ENCODE measurements at places on chromosomes 16 and 17.

GRCh38 chr16:74224828-74225612, 71.6 kb upstream of the PSMD7 start:
- DNase-seq, result no peak

DNA sequence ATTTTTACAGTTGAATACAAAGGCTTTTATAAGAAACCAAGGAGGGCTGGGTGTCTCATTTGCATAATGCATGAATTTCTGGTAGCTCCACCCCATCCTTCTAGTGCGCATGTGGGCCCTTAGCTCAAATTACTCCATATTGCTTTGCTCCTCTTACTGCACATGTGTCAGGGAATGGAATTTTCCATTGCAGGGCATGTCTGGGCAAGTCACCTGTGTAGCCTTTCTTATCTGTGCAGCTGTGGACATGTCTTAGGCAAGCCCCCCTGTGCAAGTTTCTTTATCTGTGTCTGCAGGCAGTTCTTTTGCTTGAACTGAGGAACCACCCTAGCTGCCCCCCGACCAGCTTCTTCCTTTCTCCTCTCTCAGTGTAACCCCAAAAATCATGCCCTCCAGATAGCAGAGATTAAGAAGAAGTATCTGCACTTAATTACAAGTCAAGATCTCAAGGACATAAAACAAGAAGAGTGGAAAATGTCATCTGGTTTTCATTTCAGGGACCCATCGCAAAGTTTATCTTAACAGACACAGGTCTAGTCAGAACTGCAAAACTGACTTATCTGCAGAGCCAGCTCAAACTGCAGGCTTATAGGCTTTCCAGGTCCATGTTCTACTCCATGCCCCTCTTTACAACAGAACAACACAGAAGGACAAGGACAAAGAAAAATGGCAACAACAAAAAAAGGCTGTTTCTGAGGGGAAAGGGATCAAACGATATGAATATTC, 137.9 kb upstream of the HS3ST4 start:
- no peak for DNase-seq

DNA sequence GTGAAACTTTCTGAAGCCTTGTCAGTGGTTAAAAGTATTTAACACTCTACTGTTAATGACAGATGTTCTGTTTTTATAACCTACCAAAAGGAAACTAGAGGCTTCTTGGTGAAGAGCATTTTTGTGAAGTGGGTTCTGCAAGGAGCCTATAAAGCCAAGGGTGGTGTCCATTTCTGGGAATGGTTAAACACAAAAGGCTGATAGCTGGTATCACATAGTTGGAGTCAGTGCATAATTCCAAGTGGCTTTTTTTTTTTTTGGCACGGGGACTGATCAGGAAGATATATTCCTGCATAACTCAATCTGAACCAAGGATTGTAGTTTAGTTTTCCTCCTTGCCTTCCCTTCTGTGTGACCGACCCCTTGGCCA, 27.6 kb upstream of the KPNB1 start:
- no peak for DNase-seq

DNA sequence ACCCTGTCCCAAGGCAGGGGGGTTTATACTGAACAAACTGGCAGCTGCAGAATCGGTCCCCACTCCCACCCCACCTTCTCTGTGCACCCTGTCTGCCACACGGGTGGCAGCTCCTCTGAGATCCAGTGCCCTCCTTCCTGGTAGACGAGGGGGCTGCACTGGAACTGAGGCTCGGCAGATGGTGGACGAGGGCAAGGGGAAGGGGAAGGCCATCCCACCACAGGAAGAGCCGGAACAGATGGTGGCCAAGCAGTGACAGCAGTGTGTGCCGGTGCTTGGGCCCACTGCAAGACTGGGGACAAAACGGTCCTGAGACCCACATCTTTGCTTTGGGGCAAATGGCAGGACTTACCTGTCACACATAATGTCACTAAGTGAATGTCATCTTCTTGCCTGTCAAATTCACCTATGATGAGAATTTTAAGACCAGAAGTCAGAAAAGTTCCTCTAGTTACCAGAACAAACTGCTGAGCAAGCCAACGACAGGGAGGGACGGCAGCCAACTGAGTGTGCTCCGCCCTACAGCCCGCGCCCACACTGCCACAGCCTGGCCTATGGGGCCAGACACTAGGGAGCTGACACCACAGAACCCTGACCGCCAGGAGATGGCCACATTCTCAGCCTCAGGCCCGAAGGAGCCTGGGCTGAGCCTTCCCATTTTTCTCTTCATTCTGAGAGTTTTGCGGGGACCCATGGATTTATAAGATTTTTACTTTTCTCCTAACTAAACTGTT, 14.4 kb downstream of the NTAN1 start:
- no peak for DNase-seq

DNA sequence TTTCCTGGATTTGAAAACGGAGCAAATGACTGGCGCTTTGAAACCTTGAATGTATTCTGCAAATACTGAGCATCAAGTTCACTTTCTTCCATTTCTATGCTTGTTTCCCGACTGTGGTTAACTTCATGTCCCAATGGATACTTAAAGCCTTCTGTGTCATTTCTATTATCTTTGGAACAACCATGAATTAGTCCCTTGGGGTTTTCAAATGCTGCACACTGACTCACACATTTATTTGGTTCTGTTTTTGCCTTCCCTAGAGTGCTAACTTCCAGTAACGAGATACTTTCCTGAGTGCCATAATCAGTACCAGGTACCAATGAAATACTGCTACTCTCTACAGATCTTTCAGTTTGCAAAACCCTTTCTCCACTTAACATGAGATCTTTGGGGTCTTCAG, 32.3 kb downstream of the BRCA1 start:
- DNase-seq, result no peak

GRCh38 chr16:47622451-47623176, 161.5 kb downstream of the PHKB start:
- DNase-seq, result no peak

GRCh38 chr17:534071-534691, 180.5 kb downstream of the VPS53 start:
- no peak for DNase-seq

- DNase-seq, result no peak
Measured at GRCh38 chr16:70331588-70332358, 14.9 kb upstream of the DDX19A start.

GRCh38 chr17:73481676-73482075, 162.6 kb downstream of the SDK2 start:
- no peak for DNase-seq

- DNase-seq, result no peak
Measured at GRCh38 chr16:80596507-80597207, 55.9 kb downstream of the DYNLRB2 start.

GRCh38 chr16:83200005-83200779, 573.4 kb downstream of the CDH13 start:
- peak; percentile 76 for DNase-seq

DNA sequence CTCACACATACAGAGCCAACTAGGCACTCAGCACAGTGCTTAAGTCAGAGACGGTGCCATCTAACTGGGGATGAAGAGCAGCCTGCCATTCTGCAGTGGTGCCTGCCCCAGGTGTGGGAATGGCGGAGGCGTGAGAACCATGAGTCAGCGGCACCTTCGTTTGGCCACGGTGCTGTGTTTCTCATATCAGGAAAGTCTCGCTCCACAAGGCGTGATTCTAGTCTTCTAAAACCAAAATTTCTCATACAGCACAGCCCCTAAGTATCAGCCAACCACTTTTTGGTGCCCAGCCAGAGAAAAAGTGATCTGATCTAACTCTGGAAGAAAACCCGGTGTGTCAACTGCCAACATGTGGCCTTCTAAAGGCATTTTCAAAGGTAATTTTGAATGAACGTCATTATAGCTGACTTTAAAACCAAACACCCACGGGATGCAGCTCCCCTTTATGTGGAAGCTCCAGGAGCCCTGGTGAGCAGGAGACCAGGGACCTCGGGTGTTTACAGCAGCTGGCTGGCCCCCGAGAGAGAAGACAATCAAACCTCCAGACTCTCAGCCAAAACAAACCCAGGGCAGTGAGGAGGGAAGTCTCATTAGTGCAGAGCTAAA, 54.6 kb downstream of the ABCC12 start:
- no peak for DNase-seq

- DNase-seq, result no peak
Measured at GRCh38 chr16:86635176-86635876, 57.0 kb downstream of the FOXL1 start.

GRCh38 chr17:45228763-45229539, 7.3 kb downstream of the FMNL1 start:
- no peak for DNase-seq

GRCh38 chr17:63694950-63695773, 4.8 kb downstream of the LIMD2 start:
- DNase-seq, result no peak

- DNase-seq, result no peak
Measured at GRCh38 chr17:73776351-73777130, 132.3 kb upstream of the SDK2 start.

- DNase-seq, result no peak
Measured at GRCh38 chr16:1724491-1724890, 18.5 kb downstream of the MAPK8IP3 start.

DNA sequence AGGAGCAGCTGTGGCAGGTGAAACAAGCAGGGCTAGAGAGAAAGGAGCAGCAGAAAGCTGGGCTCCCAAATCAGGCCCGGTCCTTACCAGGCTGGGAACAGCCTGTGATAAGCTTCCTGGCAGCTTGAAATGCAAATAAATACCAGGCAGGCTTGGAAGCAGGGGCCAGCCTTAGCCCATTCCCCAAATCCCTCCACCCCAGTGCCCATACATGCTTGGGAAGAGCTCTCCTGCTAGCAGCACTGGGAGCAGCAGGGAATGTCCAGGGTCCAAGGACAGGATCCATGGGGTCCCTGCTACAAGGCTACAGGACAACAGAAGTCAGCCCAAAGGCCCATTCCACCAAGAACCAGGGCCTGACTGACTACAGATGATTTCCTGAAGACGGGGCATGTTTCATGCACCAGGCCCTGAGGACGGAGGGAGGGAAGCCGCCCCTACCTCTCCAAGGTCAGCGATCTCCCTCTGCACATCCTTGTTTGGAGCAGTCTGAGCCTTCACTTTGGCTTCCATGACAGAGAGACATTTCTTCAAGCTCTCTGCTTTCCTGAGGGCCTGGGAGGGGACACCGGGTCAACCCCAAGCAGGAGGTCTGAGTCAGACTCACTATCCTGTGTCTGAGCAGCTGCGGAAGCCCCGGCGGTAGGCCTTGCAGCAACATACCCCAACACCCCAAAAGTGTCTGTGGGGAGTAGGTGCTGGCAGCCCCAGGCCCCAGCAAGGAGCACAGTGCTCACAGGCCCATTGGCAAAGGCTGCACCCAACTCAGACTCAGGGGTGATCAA, 2.6 kb upstream of the EXOSC6 start:
- DNase-seq, result no peak

GRCh38 chr17:72215490-72215889, 94.7 kb downstream of the SOX9 start:
- DNase-seq, result no peak

DNA sequence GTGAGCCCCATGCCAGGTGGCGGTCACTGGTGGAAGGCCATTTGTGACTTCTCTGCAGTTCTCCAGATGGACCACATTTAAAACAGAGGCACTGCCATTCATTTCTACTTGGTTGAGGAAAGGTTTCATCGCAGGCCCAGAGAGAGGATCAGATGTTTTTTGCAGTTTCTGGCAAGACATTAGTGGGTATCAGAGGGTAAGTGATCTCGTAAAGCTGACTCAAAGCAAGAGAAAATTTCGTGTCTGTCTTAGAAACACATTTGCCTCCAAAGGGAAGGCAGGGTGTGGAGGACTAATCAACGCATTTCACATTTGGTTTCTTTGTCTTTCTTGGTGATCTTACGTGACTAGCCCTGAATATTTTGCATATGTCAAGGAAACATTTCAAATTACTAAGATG, 81.8 kb downstream of the PRKCB start:
- DNase-seq, result no peak

- no peak for DNase-seq
Measured at GRCh38 chr17:41421116-41421515, 3.3 kb downstream of the KRT37 start.

DNA sequence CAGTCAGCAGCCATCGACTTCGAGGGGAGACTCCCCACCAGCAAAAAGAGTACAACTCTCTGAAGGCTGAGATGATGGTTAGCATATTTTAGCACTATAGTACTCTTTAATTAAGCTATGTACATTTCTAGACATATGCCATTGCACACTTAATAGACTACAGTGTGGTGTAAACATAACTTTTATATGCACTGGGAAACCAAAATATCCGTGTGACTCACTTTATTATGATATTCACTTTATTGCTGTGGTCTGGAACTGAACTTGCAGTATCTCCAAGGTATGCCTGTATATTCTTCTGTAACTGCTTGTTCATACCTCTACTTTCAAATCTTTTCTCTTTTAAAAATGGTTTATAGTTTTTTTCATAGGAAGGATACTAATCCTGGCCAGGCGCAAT, 11.0 kb upstream of the NXPH3 start:
- DNase-seq, result no peak

GRCh38 chr17:62718429-62718828, 89.7 kb downstream of the MARCHF10 start:
- no peak for DNase-seq

DNA sequence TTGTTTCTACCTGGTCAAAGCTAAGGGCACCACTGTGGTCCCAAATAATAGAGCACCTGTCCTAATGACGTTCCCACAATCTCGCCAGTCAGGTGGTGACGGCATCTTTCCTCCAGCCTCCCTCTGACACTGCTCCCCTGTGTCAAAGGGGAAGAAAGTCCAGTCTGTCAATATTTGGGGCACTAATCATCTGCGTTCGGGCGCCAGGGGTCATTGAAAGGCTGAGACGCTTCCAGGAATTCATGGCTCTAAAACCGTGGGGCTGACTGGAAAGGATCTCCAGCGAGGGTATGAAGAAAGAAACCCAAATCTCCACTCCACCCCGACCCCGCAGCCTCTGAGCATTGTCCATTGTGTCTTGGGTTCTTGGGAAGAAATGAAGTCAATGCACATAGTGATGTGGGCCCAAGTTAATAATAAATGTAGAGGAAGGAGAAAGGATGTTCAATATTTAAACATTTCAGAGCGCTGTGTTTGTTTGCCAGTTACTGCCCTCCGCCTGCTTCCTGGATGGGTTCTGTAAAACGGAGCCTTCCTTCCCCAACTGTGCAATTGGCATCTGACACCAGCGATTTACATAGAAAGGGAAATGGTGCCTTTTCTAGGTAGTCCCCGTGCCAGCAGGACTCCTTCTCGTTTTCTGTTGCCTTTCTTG, 103.2 kb downstream of the SOCS1 start:
- DNase-seq, result peak; percentile 56

GRCh38 chr17:8905331-8905730, 37.9 kb upstream of the PIK3R6 start:
- no peak for DNase-seq

GRCh38 chr17:2087597-2088211, 32.8 kb downstream of the HIC1 start:
- DNase-seq, result no peak

- DNase-seq, result peak; percentile 64
Measured at GRCh38 chr17:44014437-44015172, at the start of gene TMEM101. Gene TMEM101, minus strand, starts transcription at chr17:44014963. Its CDS starts 11 bp downstream, at chr17:44014952.

DNA sequence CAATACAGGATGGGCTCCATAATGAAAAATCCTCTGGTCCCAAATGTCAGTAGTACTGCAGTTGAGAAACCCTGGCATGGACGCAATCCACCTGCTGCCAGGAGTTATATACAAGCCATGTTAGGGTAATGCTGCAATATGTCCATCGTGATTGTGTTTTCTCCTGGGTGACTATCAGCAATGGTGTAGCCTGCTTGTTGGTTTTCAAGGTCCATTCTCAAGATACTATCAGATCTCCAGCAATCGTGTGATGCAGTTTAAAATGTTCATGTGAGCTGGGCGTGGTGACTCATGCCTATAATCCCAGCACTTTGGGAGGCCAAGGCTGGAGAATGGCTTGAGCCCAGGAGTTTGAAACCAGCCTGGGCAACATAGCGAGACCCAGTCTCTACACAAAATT, 24.0 kb downstream of the ABCC1 start:
- DNase-seq, result no peak
